ENCODE measurements at places on chromosomes 7 and 10.

GRCh38 chr10:49643241-49644034, 29.6 kb downstream of the CHAT start:
- DNase-seq = no peak

DNA sequence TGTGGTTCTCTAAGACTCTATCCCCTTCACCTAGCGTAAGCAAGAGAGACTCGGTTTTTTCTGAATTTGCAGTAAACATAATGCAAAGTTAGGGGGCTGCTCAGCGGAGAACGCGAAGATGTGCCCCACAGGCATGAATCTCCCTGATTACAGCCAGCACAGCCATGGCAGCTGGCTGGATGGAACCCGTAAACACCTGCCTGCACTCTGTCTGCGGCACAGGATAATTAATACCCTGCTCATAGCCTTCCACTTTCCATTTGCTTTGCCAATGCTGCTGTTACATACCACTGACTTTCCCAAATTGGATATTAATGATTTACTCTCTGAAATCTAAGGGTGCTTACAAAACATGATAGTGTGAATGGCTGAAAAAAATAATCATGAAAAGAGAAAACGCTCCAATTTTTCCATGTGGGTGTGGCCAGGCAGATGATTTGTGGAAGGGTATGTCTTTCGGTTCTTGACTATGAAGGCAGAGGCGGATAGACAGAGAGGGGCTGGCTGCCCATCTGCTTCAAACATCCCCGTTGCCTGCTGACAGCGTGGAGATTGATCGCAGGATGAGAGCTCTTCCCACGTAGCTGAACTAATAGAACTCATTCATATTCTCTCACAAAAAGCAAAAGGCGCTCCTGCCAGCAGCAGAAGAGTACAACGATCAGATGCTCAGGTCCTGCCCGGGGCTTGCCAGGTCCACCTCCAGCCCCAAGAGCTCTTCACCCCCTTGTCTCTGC, 193.2 kb upstream of the GHITM start:
- DNase-seq = no peak

- DNase-seq = no peak
Observed at GRCh38 chr7:128941323-128941890, 3.7 kb downstream of the IRF5 start.

DNA sequence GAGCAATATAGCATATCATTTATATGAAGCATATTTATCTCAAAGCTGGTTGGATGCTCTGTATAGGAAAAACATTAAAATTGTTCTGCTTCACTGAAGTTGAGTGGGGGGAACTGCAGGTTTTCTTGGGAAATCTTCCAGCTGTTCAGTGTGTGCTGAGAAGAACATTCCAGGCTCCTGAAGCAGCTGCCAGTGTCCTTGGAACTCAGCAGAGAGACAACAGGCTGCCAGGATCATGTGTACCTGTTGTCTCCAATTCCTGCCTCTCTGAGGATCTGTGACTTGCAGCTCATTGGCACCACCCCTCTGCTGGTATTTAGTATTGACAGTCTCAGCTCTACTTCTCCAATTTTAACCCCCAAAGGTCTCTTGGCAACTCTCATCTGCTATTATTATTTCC, 42.3 kb upstream of the PRKG1 start:
- no peak for DNase-seq

DNA sequence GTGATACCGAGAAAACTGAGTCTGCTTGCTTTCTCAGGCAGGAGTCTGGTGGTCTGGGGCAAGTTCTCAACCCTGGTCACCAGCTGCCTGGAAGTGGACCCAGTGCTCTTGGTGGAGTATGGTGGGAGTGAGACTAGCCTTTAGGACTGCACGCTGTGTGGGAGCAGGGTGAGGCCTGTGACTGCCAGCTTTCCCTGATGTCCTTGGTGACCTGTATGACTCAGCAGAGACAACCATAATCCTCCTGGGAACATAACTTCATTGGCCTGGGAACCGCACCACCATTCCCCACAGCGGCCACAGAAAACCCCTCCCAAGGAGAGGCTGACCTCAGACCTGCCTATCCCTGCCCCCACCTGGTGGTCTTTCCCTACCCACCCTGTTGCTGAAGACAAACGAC, 139.5 kb upstream of the CHRM2 start:
- no peak for DNase-seq

- DNase-seq = no peak
Observed at GRCh38 chr10:32046151-32046550, 10.1 kb downstream of the KIF5B start.

Data from AG04449 (cell line).